Effector CD8-positive, alpha-beta T cell (primary cell): ENCODE measurements at places on chromosomes 4 and X.

GRCh38 chr4:55757356-55757952 is 62.1 kb upstream of the EXOC1L start:
- no peak for DNase-seq

GRCh38 chr4:6910340-6910959 is 824 bp downstream of the TBC1D14 start:
- DNase-seq = no peak

DNA sequence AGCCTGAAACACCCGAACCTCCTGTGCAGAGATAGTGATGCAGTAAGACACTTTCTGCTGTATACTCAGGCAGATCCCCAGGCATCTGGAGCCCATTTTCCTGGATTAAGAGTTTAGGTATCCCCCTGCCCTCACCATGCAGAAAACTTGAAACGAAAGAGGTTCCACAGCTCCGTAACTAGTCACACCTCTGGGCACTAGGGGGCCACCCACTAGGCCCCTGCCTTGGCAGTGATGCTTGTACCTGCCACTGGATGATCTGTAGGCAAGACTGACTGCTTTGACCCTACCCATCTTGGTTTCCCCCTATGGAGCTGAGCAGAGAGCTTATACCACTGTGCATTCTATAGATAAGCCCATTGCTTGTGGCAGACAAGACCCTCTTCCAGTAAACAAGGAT is 940.6 kb downstream of the PCDH19 start:
- no peak for DNase-seq

DNA sequence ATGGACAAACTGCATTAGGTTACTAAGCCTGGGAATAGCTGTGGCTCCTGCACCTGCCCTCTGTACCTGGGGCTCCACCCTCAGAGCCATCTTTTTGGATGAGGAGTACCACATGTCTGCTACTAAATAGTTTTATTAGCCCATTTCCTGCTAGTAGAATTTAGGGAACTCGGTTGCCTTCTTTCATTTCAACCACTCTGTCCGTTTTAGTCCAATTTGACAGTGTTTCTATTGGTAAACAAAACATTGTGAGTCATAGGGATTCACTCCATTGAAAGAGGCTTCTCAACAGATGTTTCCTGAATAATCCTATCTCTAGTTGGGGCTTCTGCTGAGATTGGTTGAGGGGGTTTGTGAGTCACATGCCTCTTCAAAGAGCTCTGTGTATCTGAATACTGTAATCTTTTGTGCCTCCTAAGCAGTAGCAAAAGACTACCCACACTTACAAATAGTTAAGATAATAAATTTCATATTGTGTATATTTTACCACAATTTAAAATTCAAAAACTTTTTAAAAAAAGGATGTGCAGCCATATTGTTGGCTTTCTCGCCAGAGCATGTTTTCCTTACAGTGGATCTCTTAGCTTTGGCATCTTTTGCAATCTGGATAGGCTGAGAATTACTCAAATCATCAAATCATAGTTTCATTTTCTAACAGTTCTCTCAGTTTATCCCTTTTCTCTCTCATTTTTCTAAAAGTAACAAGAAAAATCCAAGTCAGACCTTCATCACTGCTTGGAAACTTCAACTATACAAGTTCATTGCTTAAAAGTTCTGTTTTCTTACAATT is 9.9 kb downstream of the FAM200B start:
- no peak for DNase-seq

- no peak for DNase-seq
Observed at GRCh38 chr4:121185960-121186359, 21.8 kb upstream of the TNIP3 start.

DNA sequence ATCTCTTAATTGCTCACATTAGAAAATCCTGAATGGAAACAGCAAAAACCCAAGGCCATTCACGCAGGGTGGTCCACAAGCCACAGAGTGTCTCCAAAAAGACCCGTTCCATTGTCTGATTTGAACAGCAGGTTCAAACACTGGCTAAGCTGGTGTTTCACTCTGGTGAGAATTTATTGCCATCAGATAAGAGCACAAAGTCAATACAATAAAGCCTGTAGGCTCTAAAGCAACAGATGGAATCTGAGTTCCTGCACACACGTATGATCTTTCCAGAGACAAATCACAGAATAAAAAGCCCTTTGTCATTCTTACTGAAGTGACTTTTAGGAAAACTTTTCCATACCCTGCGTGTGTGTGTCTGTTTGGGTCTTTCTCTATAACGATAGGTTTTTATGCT is 5.1 kb upstream of the SFRP2 start:
- no peak for DNase-seq

DNA sequence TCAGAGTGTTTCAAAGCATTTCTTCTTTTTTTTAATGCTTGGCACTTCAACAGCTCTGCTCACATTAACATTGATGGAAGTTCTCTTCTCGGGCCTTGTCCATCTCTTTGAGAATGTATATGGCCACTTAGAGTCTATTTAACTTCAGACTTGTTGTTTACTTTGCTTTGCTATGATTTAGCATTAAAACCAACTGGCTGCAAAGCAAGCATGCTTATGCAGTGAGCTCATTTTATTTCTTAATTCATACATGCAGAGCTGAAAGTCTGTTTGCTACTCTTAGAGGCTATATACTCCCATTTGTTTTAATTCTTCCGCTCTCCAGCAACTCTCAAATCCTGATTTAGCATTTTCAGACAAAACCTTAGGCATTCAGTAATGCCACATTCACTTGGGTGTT is 107.6 kb upstream of the PACRGL start:
- no peak for DNase-seq
